ENCODE measurements at places on chromosomes 13 and 19.

- DNase-seq: no peak
Observed at GRCh38 chr13:32735859-32736258, 149.6 kb downstream of the PDS5B start.

- DNase-seq: peak; percentile 71
Observed at GRCh38 chr19:47097396-47098201, 16.0 kb downstream of the ZC3H4 start.

GRCh38 chr13:108932196-108932595 is 302.8 kb downstream of the MYO16 start:
- no peak for DNase-seq

DNA sequence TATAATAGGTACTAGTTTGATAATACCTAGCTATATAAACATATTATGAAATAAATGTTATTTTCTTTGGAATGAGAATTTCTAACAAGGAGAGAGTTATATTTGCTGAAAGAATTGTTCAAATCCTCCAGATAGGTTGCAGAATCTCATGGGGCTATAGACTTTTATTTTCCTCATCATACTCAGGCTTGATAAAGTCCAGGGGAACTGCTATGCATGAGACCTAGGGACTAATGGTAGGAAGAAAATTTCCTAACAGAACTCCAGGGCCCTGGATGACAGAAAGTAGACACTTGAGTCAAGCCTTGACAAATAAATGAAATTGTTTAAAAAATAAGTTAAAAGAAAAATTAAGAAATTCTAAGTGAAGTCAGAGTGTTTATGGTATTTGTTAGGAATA is 138.5 kb upstream of the DACH1 start:
- no peak for DNase-seq

DNA sequence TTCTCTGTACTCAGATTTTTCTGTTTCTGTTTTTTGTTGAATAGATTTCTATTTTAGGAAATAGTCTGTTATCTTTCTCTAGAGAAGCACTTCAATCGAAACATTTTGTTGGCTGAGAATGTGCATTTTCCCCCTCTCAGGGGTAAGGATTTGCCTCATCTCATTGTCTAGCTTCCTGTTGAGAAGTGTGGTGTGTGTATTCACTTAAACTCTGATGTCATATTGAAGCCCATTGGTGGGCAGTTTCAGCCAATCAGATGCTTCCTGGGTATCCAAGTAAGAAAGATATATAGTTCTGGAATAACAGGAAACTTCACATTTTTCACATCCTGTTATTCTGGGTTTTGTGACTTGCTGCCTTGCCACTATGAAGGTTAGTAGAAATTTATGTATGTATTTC is 87.6 kb downstream of the ARHGEF7 start:
- peak; percentile 78 for DNase-seq

DNA sequence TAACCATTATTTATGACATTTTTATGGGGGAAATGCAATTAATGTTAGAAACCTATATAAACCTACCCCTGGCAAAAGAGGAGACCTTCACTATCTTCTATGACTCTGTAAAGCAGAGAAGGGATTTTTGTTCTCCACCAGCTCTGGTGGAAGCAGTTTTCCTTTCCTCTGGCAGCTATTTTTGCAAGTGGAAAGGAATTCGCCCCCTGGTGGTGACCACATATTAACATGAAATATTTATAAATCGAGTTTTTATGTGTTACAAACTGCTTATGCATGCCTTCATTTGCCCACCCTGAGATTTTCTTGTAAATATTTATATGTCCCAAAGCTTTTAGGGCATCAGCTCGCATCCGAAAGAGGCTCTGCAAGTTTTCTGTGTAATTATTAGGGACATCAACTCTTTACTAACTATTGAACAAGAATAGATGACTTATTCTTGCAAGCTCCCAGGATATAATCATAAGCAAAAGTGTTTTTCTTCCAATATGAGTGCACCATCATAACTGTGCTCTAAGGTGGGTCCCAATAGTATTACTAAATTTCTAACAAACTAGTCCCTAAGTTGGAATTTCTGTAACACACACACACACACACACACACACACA is 62.4 kb downstream of the SERTM1 start:
- DNase-seq: peak; percentile 84

All from eye (tissue), 1 donor.